EL (cell line): ENCODE measurements at places on chromosomes 4 and X.

DNA sequence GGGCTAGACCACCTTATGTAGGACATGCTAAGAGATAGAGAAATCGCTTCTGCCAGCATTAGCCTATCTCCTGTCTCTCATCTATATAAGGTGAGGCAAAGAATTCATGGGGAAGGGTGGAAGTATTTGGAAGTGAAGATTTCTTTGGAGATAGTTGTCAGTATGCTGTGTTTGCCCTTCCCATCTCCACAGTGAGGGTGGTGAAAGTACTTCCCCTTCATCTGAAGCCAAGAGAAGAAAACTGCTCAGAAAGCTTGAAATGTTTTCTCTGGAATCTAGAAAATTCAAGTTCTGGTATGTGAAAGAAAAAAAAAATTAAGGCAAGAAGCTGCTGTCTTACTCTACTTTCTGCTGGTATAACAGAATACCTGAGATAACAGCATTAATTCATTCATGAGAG is 12.3 kb upstream of the ADH5 start:
- no peak for DNase-seq

DNA sequence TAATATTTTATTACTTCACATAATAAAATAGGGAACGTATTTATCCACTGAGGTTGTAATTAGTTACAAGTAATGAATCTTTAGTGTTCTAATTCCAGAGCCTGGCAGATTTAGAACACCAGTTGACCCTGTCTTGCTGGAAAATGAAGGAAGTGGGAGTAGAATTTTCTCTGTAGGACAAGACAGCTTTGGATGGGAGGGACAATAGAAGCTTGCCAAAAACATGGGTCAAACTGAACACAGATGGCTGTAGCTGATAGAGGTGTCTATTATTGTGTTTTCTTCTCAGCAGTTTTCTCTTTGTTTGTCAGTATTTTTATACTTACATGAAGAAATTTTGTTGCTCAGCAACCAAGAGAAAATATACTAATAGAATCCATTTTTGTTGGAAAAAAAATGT is 20.2 kb downstream of the FAT4 start:
- no peak for DNase-seq

DNA sequence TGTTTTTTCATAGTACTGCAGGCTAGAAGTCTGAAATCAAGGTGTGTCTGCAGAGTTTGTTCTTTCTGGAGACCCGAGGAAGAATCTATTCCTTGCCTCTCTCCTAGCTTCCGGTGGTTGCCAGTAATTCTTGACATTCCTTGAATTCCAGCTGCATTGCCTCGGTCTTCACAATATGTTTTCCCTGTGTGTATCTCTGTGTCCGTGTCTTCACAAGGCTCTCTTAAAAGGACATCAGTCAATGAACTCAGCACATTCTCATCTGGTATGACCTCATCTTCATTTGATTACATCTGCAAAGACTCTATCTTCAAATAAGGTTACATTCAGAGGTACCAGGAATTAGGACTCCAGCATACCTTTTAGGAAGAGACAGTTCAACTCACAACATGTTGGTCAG is 163.4 kb downstream of the BANK1 start:
- DNase-seq, result peak; percentile 93

GRCh38 chrX:134737061-134737460 is 78.8 kb upstream of the PLAC1 start:
- peak; percentile 51 for DNase-seq

DNA sequence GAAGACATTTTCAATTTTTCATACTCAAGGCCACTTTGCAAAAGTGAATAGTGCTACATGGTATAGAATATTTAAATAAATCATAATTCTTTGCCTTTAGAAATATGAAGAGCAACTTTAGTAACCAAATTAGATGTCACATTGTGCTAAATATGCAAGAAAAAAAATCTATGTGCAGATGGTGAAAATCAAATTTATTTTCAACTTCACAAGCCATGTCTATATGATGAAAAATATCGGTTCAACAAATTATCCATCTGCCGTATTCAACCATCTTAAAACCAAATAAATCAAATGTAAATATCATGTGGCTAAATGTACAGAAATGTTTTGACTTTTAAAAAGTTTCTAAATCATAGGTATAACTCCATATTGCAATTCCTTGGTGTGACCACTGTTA is 398.2 kb downstream of the PABPC4L start:
- no peak for DNase-seq

DNA sequence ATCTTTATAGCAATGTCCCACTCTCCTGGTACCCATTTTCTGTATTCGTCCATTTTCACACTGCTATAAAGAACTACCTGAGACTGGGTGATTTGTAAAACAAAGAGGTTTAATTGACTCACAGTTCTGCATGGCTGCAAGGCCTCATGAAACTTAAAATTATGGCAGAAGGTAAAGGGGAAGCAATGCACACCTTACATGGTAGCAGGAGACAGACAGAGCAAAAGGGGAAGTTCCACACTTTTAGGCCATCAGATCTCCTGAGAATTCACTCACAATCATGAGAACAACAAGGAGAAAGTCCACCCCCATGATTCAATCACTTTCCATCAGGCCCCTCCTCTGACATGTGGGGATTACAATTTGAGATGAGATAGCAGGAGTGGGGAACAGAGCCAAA is 49.7 kb downstream of the TMLHE start:
- DNase-seq, result no peak
